ENCODE measurements at places on chromosomes 4 and X.

DNA sequence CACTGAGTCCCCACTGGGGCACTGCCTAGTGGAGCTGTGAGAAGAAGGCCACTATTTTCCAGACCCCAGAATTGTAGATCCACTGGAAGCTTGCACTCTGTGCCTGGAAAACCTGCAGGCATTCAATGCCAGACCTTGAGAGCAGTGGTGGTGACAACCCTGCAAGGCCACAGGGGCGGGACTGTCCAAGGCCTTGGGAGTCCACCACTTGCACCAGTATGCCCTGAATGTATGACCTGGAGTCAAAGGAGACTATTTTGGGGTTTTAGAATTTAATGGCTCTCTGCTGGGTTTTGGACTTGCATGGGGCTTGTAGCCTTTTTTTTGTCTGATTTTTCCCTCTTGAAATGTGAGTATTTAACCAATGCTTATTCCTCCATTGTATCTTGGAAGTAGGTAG, 145.8 kb downstream of the MSN start:
- no peak for DNase-seq

GRCh38 chr4:114599231-114599902, 760 bp downstream of the UGT8 start:
- DNase-seq, result peak; percentile 83

GRCh38 chr4:101724093-101724492, 66.4 kb upstream of the BANK1 start:
- peak; percentile 28 for DNase-seq

GRCh38 chrX:85391878-85392238, 12.4 kb upstream of the POF1B start:
- DNase-seq, result no peak

- no peak for DNase-seq
Measured at GRCh38 chr4:150007512-150007911, 70.7 kb upstream of the DCLK2 start.

GRCh38 chr4:78653655-78654054, 102.1 kb downstream of the ANXA3 start:
- DNase-seq, result peak; percentile 22

Measured in NCI-H1417 (cell line).